Anterior cingulate cortex (tissue), 58 donors: ENCODE measurements at places on chromosomes 5 and 9.

DNA sequence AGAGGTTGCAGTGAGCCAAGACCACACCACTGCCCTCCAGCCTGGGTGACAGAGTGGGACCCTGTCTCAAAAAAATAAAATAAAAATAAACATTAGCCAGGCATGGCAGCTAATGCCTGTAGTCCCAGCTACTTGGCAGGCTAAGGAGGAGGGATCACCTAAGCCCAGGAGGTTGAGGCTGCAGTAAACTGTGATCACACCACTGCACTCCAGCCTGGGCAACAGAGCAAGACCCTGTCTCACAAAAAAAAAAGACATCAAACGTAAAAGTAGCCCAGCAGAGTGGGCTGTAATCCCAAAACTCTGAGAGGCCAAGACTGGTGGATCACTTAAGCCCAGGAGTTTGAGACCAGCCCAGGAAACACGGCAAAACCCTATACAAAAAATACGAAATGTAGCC lies 19.0 kb downstream of the UIMC1 start:
- no peak for DNase-seq

GRCh38 chr9:69961843-69962242 lies 81.8 kb upstream of the MAMDC2 start:
- DNase-seq: no peak

- peak; percentile 18 for DNase-seq
Measured at GRCh38 chr9:124079176-124079925, 67.8 kb downstream of the LHX2 start.

GRCh38 chr9:79975621-79976256 lies 404.0 kb downstream of the TLE4 start:
- no peak for DNase-seq

- peak; percentile 71 for DNase-seq
Measured at GRCh38 chr9:72526901-72527800, 5.7 kb downstream of the TMC1 start.

DNA sequence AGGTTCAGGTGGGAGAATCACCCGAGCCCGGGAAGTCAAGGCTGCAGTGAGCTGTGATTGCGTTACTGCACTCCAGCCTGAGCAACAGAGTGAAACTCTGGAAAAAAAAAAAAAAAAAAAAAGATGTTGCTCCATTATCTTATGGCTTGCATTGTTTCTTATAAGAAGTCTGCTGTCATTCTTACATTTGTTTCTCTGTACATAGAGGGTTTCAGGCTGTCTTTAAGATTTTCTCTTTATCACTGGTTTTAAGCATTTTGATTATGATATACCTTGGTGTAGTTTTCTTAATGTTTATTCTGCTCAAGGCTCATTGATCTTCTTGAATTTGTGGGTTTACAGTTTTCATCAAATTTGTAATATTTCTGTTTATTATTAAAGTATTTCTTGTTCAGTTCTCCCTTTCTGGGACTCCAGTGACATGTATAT lies 35.2 kb downstream of the MVB12B start:
- no peak for DNase-seq

DNA sequence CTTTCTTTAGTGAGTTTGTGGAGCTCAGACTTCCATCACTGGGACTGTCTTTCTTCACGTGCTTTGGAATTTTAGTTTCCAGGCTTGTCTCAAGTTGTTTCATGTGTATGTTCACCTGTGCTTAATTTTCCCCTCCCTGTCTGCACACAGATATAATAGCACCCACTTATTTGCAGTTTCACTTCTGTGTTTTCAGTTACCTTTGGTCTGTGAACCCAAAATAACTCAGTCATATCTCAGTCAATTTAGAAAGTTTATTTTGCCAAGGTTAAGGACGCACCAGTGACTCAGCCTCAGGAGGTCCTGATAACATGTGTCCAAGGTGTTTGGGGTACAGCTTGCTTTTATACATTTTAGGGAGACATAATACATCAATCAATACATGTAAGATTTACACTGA lies 330.4 kb downstream of the ICE1 start:
- no peak for DNase-seq

DNA sequence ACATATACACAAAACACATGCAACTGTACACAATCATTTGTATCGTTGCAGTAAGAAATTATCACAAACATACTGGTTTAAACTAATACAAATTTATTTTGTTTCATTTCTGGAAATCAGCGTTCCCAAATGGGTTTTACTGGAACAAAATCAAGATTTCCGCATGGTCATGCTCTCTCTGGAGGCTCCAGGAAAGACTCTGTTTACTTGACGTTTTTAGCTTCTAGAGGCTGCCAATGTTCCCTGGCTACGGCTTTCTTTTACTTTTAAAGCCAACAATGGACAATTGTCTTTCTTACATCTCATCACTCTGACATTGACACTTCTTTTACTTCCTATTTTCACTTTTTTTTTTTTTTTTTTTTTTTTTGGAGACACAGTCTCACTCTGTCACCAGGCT lies 793.1 kb downstream of the CDH9 start:
- DNase-seq: no peak

- no peak for DNase-seq
Measured at GRCh38 chr9:126755317-126755875, 49.4 kb upstream of the ZBTB43 start.

DNA sequence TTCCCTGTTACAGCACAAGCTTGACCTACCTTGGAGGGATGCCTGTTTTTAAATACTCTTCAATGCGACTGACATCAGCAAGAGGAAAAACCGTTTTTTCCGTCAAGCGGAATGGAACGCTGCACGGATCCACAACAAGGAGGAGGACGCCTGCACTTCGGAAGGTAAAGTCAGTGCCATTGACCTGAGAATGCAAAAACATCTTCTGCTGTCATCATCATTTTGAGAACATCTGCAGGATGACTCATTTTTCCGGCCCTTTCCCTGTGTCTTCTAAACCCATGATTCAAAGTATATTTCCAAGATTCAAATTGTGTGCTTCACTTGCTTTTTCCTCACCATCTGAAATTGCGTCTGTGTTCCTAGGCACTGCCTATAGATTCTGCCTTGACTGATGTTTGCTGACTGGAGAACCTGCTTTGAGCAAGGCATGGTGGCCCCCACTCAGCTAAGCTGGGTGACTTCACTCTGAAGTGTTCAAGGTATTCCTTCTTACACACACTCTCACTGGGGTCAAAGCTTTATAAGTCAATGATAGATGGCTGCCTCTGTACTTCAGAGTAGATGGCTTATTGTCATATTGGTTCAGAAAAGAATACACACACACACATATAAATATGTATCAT lies 78.1 kb downstream of the CEMIP2 start:
- no peak for DNase-seq

DNA sequence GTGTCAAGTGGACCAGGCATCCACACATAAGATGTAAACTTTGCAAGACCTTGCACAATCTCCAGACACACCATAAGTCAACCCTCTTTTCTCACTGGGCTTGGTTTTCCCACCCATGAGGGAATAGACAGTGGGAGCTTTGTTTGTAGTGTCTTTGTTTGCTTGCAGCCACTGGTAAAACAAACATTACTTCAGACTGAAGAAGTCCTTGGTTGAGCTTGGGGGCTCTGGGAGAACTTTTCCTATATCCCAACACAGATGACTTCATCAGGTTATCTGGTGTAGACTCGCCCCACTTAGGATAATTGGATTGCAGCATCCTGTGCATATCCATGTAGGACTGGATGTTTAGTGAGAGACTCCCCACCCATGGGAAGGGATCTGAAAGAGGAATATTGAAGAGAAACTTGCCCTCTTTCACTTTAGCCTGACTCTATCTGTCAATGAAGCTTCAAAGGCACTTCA lies 11.5 kb upstream of the ADGRV1 start:
- DNase-seq: no peak

DNA sequence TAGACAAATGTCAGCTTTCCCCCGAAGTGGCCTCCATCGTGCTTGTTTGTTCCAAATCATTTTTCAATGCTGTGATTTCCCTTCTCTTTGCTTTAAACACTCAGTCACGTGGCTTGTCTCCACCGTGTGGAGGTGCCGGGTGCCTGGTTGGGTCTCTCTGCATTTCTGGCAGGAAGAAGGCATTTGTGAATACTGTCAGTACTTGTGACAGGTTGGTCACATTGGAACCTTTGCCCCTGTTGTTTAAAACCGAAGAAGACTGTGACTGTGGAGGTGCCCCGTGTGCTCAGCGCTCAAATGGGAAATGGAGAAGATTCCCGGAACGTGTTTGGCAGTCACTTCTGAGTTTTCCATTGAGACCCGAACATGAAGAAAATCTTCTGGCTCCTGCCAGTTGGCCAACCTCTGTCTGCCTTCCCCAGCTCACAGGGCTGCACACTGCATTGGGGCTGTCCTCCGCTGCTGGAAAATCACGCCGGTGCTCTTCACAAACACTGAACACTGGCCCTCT lies 74.6 kb downstream of the LMNB1 start:
- DNase-seq: peak; percentile 16

GRCh38 chr5:32273821-32274220 lies 38.9 kb downstream of the MTMR12 start:
- no peak for DNase-seq

GRCh38 chr5:32639943-32640342 lies 54.6 kb downstream of the SUB1 start:
- DNase-seq: no peak

DNA sequence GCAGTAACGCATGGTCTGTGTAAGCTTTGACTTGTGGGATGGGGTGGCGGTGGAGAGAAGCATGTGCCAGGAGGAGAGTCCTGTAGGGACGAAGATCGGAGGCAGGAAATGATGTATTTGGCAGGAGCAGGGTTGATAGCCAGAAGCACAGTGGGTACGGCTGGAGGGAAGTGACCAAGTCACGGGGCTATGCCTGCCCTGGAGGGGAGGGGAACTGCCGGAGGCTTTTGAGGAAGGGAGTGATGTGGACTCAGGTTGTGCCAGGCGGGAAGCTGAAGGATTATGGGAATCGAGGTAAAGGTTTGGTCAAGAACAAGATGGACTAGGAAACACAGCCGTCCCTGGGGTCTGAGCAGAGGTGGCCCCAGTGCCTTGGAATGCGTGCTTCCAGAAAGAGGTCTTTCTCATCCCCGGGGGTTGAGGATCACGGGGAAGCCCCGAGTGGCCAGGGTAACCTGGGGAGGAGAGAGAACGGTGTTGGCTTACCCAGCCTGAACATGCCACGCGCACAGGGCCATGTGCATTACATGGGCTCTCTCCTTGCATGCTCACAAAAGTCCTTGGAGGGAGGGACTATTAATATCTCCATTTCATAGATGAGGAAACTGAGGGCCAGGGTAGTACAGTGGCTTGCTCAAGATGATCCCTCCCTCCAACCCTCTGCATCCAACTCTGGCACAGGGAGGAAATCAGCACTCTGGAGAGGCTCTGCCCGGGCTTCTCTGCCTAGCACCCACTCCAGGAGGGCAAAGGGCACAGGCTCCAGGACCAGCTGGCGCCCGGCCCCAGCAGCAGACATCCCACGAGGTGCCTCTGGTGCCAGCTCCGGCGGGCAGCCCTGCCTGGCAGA lies 253.8 kb downstream of the PBX3 start:
- DNase-seq: no peak

DNA sequence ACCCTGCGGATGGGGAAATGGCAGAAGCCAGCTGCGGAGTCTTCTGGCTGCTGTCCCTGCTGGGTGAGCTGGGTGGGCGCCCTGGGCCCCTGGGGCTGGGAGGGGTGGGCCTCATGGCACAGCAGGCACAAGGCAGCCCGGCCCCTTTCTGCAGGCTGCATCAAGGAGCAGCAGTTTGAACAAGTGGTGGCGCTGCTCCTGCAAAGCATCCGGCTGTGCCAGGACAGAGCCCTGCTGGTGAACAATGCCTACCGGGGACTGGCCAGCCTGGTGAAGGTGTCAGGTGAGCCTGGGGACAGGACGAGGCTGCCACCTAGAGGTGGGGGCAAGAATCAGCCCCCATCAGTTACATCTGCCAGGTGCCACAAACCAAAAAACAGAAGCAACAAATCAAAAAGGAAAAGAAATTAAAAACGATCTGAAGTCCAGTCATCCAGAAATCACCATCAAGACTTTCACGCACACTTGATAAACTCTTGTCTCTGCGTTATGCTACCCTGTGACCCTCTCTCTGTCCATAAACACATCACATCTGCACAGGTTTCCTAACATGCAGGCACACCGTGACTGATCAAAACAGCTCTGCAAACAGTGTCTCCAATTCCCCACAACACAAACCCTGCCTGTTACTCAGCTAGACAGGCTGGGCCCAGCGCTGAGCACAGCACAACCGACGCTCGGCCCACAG lies 13.9 kb downstream of the REXO4 start:
- DNase-seq: no peak

DNA sequence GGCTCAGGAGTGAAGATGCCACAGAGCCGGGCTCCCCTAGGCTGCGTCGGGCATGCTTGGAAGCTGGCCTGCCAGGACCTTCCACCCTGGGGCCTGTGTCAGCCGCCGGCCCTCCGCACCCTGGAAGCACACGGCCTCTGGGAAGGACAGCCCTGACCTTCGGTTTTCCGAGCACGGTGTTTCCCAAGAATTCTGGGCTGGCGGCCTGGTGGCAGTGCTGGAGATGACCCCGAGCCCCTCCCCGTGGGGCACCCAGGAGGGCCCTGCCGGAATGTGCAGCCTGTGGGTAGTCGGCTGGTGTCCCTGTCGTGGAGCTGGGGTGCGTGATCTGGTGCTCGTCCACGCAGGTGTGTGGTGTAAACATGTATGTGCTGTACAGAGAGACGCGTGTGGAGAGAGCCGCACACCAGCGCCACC lies 113.1 kb downstream of the RXRA start:
- DNase-seq: no peak

DNA sequence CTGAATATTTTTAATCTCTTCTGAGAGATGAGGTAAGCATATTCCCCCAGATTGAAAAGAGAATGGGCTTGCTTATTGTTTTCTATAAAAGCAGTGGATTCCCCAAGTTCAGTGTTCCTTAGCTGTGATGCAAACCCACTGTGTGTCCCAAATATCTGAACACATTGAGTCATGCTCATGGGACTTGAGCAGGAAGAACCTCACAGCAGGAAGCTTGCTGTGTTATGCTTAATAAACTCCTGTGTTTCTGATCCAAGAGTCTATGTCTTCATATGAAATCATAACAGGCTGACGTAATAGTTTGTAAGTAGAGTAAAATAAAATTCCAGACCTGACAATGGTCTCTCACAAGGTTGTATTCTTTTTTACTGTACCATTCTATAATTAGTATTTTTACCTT lies 24.8 kb upstream of the LOX start:
- DNase-seq: no peak

GRCh38 chr5:39231705-39232525 lies 12.6 kb upstream of the FYB1 start:
- DNase-seq: no peak

GRCh38 chr5:132505641-132506040 lies 15.1 kb upstream of the IRF1 start:
- DNase-seq: no peak

GRCh38 chr5:4027088-4027734 lies 431.6 kb downstream of the IRX1 start:
- DNase-seq: no peak
